Stimulated activated CD8-positive, alpha-beta memory T cell treated with anti-CD3 and anti-CD28 coated beads, Interleukin-7, amount 100 ng/mL, for 1 hour (primary cell): ENCODE measurements at places on chromosomes 4 and X.

DNA sequence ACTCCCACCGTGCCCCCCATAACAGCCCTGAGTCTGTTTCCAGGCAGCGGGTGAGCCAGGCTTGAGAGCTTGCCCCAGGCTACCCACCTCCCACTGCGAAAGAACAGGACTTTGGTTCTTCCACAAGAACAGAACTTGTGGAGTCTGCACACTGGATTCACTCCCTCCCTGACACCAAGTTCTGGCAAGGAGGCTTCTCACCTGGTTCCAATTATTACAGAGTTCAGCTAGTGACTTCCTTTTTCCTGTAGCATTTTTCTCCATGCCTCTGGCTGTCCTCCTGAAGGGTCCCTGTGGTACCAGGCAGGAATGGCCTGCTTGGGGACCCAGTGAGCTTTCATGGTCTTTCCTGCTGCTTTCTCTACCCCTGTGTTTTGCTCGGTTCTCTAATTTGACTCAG is 208.6 kb upstream of the SFRP2 start:
- DNase-seq: no peak

- DNase-seq: no peak
Measured at GRCh38 chr4:111943796-111944203, 201.5 kb upstream of the FAM241A start.

GRCh38 chr4:136113921-136114320 is 1418.4 kb downstream of the PCDH18 start:
- DNase-seq: no peak

DNA sequence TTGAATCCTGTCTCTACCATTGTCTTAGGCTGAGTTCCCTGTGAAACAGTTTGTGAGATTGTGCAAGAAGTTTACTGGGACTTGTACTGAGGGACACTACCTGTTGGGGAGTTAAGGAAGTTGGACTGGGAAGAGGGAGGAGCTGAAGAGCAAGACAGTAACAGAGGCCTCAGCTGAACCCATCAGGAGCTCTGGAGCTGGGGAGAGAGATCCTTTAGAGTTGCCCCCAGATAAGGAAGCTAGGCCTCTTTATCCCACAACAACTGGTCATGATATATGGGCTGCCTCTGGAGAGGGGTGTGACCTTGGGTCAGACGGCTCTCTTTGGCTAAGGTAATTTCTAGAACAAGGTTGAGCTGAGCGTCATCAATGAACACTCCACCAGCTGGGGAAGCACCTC is 137.8 kb upstream of the SLC4A4 start:
- no peak for DNase-seq

- DNase-seq: no peak
Measured at GRCh38 chr4:178174756-178175155, 732.5 kb upstream of the AGA start.

DNA sequence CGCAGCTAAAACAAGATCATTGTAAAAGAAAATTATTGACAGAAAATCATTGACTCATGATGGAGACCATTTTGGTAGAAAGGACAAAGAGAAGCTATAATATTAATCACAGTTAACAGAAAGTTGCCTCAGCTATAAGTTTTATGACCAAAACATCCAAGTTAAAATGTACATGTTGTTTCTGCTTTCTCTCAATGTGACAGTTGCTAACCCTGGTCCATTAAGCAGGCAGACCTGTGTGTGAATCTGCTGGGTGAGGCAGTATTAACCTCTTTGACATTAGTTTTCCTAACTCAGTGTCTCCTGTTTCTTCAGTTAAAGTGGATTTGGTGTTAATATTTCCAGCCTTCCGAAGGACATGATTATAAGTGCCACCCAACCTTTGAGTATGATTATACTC is 94.8 kb upstream of the DCLK2 start:
- DNase-seq: no peak

DNA sequence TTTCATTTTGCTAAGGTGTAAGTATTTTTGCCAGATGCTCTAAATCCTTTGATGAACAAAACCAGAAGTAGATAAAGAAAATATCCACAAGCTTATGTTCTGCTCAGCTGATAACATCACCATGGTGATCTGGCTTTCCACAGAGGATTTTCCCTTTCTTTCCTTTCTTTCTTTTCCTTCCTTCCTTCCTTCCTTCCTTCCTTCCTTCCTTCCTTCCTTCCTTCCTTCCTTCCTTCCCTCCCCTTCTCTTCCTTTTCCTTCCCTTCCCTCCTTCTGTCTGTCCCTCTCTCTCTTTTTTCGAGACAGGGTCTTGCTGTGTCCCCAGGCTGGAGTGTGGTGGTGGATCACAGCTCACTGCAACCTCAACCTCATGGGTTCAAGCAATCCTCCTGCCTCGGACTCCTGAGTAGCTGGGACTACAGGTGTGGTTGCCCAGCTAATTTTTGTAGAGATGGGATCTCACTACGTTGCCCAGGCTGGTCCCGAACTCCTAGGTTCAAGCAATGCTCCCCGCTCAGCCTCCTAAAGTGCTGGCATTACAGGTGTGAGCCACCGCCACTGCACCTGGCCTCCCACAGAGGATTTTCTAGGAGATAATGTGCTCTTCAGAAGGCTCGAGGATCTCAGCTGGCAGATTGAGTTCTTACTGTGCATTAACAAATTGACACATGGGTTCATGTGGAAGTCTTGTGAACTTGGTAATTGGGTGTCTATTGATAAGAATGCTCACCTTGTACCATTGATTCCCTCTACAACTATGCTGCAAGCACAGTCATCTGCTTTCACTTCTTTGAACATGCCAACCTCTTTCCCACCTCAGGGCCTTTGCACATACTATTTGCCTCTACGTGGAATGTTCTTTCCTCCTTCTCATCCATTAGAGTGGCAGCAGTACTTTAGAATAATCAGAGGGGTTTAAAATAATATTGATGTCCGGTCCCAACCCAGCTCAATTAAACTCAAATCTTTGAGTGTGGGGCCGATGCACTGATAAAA is 1.4 kb upstream of the RHOH start:
- DNase-seq: no peak

GRCh38 chr4:150139297-150139865 is 61.1 kb downstream of the DCLK2 start:
- DNase-seq: no peak

GRCh38 chr4:8913121-8913857 is 41.6 kb upstream of the HMX1 start:
- DNase-seq: no peak

- DNase-seq: no peak
Measured at GRCh38 chr4:110487873-110488272, 11.9 kb downstream of the ENPEP start.

DNA sequence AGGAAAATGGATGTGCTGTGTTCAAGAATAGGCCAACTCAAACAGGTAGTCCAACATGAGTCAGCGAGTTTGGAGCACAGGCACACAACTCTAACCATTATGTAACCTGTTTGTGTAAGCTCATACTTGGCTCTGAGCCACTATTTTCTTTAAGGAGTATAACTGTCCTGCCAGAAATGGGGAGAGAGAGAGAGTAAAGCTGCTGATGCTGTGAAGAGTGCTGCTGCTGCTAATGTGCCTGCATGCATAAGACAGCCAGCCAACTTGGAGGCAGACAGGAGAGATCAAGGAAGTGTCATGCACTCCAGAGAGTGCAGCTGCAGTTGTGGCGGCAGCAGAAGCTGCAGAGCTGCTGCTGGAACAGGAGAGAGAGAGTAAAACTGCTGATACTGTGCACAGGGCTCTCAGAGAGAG is 11.7 kb upstream of the STATH start:
- no peak for DNase-seq

DNA sequence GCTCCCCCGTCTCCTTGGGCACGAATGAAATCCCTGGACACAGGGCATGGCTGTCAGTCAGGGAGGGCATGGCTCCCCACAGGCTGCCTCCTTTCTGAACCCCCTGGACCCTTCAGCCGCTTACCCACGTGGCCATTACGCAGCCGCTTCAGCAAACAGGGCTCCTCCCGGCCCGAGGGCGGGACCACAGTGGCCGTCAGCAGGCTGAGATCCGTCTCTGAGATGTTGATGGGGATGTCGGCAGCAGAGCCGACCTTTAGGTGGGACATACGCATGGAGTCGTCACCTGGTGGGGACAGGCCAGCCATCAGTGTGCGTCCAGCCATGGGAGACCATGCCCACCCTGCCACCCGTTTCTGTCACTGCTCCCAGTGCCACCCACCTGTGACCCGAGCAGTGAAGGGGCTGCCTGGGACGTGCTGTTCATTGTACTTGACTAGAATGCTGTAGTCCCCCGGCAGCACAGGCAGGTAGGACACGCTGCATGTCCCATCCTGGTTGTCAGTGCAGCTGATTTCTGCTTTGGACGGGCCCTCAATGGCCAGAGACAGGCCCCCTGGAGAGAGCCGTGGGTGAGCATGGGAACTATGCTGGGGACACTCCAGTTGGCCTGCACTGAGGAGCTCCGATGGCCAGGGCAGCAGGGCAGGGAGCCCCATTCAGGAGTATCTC is 21.1 kb downstream of the FLNA start:
- DNase-seq: no peak

DNA sequence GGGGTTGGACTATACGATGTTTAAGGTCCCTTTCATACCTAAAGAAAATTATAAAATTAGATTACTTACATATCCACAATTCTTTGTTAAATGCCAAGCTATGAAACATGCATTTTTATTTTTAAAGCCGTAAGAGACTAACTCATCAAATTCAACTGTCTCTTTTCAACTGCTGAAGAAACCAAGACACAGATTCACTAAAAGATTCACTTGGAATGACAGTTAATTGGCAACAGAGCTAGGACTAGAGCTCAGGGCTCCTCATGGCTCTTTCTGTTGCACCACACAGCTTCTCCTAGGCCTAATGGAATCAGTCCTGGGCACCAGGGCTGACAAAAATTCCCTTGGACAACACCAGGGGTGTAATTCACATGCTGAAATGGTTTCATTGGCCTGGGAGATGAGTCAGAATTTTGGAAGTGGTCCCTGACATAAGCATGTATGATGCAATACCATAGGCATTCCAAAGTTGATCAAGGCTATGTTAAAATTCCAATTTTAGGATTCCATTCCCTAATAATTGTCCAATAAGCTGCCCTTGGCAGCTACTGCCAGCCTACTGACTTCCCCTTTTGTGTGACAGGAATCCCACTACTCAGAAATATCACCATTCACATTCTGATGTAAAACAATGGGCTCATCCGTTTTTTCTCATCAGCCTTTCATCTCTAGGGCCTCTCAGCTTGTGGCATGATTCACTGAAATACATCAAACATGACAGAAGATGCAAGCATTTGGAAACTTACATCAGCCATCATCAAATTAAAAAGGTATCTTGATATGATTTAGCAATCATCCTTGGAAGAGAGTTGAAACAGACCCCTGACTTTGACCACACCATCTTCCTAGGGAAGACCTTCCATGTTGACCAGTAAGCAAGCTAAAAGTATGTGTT is 54.2 kb downstream of the PLAC1 start:
- no peak for DNase-seq

GRCh38 chrX:129787336-129788055 is 7.7 kb downstream of the SASH3 start:
- no peak for DNase-seq

DNA sequence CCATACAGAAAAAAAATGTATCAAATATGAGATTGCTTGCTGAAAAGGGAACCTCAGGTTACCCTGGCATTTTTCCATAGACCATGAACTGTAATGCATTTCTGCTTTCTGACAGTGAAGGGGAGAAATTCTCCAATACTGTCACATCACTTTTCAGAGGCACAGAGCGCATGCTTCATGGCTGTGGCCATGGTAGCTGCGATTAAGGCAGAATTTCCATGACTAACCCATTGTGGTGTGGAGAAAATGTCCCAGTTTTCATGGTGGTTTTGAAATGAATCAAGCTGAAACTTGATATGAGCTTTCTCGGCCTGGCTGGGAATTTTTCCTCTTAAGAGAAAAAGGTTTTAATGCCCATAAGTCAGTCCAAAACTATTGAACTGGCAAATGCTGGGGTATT is 39.5 kb upstream of the MAP3K15 start:
- no peak for DNase-seq

GRCh38 chrX:26409636-26410035 is 193.7 kb downstream of the MAGEB5 start:
- no peak for DNase-seq

GRCh38 chrX:134732676-134733075 is 74.4 kb upstream of the PLAC1 start:
- no peak for DNase-seq

DNA sequence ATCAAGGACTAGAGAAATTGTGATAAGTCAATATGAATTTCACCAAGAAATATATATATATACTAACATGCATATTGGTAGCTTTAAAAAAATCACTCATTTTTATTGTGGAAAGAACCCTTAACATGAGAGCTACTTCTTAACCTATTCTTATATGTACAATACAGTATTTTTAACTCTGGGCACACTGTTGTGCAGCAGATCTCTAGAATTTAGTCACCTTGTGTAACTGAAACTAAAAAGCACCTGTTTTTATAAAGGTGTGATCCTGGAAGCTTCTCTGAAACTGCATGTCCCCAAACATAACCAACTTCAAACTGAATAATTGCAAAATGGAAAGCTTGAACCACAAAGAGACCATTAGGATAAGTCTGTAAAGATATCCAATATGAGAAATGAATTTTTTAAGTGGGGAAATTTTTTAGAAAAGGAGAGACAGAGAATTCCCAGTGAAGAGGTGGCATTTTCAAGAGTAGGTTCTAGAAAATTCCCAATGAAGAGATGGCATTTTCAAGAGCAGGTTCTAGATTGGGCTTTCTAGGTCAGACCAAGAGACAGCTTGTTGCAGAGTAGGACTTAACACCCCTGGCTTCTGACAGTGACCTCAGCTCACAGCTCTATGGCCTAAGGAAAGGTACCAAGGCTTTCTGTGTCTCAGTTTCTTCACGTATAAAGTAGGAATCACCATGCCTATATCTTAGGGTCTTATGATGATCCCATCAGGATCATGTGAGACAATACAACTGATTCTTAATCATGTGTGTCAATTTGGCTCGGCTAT is 22.0 kb upstream of the PPARGC1A start:
- no peak for DNase-seq

DNA sequence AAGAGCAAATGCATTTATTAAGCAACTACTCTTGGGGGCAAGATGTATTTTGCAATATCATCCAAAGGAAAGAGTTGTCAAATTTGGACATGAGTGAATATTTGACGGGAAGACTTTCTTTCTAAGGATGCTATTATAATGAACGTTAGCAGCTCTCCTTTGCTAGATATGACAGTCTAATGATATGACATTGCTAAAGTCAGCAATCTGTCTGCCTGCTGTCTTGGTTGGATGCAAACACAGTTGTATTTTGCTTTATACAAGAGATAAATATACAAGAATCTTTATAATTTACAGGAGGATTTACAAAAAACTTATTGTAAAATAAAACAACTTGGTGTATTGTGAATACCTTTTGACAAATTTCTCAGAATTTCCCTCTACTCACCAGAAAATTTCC is 37.5 kb downstream of the MAGEC1 start:
- no peak for DNase-seq
